ENCODE measurements at places on chromosomes 12 and 14. TPM values are rescaled to one million over a fixed set of nuclear protein-coding genes. Genes with fewer than 3 reads are reported as not detected.

NEUROD4 gene
- total RNA-seq: not detected

HHIPL1 gene
- total RNA-seq: 2.2 TPM

TRPV4 gene
- 1.4 TPM for total RNA-seq

ZDHHC22 gene
- total RNA-seq: not detected

CCDC197 gene
- not detected for total RNA-seq

NOVA1 gene
- total RNA-seq: 13.8 TPM

FBXW8 gene
- total RNA-seq: 21.6 TPM

LRCOL1 gene
- total RNA-seq: not detected

GRCh38 chr12:131827961-131828534, at the start of gene MMP17:
MMP17 (plus strand) TSS chr12:131828393; CDS start chr12:131828495, 102 bp downstream.
- no peak for DNase-seq

GRCh38 chr12:7374423-7375144, 69.4 kb downstream of the CD163L1 start:
- no peak for DNase-seq

DNA sequence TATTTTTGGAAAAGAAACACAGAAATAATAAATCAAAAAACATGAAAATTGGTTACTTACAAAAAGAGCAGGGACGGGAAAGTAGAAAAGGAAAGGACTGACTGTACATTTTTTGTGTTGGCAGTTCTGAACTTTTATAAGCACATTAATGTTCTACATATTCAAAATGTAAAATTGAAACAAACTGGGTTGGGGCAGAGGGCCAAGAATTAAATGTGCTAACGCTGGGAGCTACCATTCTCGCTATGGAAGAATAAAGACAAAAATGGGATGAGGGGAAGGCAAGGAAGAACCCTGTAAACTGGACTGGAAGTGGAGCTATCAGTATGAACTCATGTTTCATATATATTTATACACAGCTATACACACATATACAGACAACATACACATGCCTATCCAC, 24.5 kb downstream of the ATP2B1 start:
- DNase-seq: no peak

- no peak for DNase-seq
These were observed 89.1 kb downstream of the MIA2 start for GRCh38 chr14:39322807-39323206.

GRCh38 chr14:100573002-100573756, 14.0 kb downstream of the BEGAIN start:
- no peak for DNase-seq

DNA sequence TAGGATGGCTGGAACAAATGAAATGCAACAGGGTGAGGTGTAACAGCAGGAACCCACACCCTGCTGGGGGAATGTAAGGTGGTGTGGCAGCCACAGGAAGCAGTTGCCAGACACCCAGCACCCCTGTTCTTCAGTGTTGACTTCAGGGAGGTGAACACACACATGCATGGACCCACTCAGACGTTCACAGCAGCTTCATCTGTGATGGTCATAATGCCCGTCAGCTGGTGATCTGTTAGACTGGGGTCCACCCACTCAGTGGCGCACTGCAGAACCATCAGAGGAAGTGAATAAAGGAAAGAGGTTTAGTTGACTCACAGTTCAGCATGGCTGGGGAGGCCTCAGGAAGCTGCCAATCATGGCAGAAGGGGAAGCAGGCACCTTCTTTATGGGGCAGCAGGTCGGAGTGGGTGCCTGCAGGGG, 22.7 kb upstream of the TEX22 start:
- no peak for DNase-seq

DNA sequence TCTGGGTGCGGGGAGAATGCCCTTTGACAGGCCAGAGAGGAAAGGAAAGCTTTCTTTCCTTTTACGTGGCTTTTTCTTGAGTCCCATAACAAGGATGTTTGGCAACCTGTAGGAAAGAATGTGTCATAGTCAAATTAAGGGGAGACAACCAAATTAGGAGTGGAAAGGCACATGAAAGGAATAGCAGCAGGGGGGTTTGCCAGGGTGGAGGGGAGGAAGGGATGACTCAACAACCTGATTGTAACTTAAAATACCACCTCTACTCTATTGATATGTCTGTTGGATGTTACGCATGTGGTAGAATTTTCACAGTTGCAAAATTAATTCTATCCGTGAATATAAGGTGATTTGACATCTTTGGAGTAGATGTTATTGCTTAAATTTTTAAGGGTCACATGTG, 28.5 kb upstream of the MYBPC1 start:
- no peak for DNase-seq

- no peak for DNase-seq
These were observed 48.8 kb upstream of the FOXN3 start for GRCh38 chr14:89465876-89466275.

DNA sequence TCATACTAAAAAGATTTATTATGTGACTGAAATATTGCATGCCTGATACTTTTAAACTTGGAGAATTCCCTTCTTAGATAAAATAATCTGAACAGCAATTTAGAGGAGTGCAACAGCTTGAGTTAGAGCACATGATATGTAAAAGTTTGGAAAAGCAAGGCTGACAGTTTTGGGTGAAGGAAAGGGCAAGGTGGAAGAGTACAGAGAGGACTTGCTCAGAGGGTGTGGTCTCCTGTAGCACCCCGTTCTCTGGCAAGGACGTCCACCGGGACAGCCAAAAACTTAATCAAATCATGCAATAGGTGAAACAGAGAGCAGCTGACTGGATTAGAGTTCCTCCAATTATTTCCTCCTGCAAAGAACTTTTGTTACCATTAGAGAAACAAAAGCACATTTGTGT, 65.2 kb upstream of the PDZRN4 start:
- DNase-seq: no peak

- DNase-seq: no peak
These were observed 20.6 kb upstream of the CLEC2D start for GRCh38 chr12:9648701-9649531.

- no peak for DNase-seq
These were observed 411 bp downstream of the TTLL5 start for GRCh38 chr14:75661499-75661814.

GRCh38 chr14:77125281-77125801, 16.2 kb downstream of the ZDHHC22 start:
- DNase-seq: no peak

GRCh38 chr12:40907115-40907527, 214.9 kb downstream of the CNTN1 start:
- DNase-seq: no peak

GRCh38 chr12:75591628-75592027, 80.2 kb upstream of the KRR1 start:
- no peak for DNase-seq

- no peak for DNase-seq
These were observed 190.4 kb upstream of the CPNE8 start for GRCh38 chr12:39095636-39096330.

GRCh38 chr12:62792236-62792870, 142.6 kb downstream of the PPM1H start:
- DNase-seq: no peak

DNA sequence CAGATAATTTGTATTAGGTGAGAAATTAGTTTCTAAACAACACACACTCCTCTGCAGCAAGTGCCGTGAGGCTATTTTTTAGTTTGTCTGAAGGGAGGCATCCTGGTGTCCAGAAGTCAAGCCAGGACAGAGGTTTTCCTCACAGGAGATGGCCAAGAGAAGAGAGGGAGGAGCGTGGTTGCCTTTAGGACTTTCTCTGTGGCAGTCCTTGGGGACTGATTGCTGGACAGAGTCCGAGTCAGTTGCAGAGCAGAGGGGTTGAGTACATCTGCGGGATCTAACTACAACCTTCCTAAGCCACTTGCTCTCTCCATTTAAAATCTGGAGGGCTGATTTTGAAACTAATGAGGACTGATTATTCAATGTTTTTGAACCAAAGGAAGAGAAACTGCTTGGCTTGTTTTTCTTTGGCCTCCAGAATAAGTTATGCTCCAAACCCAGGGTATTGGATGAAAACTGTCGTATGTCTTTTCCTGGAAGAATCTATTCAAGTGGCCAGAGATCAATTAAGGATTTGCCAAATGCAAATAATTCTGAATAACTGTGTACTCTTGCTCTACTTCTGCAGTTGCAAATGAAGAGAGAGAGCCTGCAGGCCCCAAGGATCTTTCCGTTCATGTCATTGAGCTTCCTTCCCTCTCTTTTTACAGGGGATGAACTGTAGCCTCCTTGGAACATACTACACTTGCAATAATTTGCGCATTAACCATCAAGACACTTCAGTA, 1.2 kb downstream of the SLCO1C1 start:
- DNase-seq: no peak

DNA sequence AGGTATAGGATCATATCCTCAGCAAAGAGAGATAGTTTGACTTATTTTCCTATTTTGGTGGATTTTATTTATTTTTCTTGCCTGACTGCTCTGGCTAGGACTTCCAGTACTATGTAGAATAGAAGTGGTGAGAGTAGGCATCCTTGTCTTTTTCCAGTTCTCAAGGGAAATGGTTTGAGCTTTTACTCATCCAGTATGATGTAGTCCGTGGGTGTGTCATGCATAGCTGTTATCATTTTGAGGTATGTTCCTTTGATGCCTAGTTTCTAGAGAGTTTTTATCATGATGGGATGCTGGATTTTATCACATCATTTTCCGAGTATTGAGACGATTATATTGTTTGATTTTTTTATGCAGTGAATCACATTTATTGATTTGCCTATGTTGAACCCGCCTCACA, 97.2 kb downstream of the MGAT4C start:
- no peak for DNase-seq
